ENCODE measurements at places on chromosomes 1 and 21.

- DNase-seq: no peak
These were observed 88.6 kb upstream of the PLXNA2 start for GRCh38 chr1:208332774-208333126.

- DNase-seq: no peak
These were observed 36.0 kb upstream of the DISC1 start for GRCh38 chr1:231590453-231591198.

GRCh38 chr1:172760121-172760520 lies 101.2 kb downstream of the FASLG start:
- no peak for DNase-seq

- DNase-seq: no peak
These were observed 48.8 kb downstream of the DUSP10 start for GRCh38 chr1:221693087-221693486.

GRCh38 chr21:34687745-34688144 lies 19.0 kb downstream of the CLIC6 start:
- DNase-seq: no peak

DNA sequence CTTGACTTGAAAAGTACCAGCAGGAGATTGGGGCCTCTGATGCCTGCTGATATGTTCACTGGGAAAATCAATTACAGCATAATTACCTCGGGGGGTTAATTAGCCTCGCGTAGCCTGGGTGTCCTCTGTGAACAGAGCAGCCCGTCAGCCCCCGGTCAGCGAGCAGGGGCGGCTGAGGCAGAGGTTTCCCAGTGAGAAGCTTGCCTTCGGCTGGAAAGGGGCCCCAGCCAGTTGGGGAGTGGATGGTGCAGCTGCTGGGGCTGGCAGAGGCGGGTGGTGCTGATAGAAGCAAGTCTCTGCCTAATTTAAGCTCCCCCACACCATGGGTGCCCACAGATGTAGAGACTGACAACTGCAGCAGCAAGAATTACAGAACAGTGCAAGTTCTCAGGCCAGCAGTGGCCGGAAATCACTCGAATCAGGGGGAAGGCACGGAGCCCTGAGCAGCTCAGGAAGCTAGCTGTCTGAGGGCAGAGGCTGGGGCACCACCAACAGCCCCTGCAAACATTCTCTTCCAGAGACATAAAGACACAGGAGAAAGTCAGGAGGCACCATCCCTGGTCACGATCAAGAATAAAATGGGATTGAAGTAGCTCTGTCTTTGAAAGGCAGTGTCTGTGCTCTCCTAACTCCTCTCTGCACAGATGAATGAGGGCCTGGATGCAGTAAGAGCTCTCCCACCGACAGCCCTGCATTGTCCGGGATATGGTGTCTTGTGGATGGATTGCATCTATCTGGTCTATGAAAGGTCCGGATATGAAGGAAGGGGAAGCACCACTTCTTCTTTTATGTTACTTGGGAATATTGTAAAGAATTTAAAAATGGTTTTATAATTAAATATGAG lies 166.5 kb upstream of the CD34 start:
- DNase-seq: no peak

DNA sequence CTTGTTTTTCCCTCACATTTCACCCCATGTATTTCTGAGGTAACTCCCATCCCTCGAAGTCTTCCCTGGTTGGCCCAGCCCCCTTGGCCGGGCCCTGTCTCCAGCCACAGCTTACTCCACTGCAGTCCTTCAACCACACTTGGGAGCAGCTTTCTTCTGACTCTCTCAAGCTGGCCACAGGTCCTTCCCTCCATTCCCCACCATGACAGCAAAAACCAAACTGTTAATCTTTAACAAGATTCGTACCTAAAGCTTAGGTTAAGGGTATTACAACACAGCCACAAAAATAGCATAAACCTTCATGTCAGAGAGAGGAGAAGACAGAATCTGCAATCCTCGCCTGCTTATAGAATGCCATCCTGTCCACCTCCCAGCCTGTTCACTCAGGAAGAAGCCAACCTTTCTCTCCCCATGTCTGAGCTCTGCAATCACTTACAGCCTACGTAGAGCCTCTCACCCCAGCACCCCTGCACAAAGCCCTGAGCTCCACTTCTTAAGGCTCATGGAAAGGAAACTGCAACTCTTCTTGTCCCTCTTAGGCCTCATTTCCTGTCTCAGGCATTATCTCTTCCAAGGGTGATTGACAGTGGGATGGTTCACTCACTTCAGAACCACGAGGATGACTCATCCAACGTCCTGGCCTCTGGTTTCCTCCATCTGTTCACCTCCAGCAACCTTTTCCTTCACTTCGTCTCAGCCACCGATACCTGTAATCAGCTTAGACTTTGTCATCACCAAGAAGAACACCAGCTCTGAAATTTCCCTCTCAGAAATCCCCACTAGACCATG lies 72.8 kb downstream of the CD2 start:
- DNase-seq: peak; percentile 53

DNA sequence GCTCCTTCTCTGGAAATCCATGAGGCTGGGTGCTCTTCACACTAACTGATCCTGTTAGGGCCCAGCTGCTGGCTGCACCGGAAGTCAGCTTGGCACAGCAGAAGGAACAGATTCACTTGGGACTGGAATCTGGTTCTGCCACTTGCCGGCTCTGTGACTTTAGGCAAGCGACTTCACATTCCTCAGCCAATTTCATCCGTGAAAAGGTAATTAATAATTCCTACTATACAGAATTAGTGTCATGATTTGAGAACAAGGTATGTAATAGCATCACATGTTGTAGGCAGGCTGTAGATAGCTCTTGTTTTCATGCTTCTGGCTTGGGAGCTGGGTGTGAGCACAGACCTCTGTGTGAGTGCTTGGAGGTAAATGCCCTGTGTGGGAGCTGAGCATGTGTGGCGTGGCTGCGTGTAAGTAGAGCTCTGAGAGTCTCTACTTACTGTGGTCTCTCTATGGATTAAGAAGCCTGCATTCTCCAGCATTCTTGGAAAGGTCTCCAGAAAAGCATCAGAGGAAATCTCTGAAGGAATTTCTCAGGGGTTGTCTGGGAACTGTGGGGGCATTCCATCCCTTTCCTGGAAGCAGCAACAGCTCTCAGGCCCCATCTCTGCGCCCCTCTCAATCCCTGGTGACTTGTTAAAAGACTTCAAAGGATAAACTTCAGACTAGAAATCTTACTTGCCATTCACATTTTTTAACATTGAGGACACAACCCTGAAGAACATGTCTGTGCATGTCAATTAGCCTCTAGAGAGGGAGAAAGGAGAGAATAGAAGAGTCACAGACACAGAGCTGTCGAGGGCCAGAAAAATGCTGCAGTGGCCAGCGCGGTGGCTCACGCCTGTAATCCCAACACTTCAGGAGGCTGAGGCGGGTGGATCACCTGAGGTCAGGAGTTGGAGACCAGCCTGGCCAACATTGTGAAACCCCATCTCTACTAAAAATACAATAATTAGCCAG lies 47.7 kb upstream of the PPM1J start:
- DNase-seq: no peak

DNA sequence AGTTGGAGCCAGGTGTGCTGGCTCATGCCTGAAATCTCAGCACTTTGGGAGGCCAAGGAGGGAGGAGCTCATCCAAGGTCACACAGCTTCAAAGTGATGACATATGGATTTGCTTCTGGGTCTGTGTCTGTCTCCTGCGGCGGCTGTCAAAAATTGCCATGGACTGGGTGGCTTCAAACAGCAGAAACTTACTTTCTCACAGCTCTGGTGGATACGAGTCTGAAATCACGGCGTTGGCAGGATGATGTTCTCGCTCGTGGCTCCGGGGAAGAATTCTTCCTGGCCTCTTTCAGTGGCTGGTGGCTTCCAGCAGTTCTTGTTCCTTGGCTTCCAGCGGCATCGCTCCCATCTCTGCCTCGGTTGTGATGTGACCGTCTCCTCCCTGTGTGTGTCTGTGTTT lies 314.8 kb upstream of the C1orf174 start:
- DNase-seq: no peak

DNA sequence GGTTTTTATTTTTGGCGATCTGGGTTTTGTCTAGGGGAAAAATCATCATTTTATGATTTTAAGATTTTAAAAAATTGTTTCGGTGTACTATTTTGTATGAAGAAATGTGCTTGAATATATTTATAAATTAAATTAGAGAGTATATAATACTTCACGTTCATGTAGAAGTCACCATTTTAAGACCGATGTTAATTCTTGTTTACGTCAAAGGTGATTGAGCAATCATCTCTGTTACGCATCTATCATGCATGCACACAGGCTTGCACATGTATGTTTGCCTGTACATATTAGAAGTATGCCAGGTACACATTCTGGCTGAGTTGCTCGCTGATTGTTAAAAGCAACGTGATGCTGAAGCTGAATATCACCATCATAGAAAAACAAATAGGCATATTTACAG lies 54.7 kb downstream of the DYRK1A start:
- DNase-seq: no peak

- DNase-seq: no peak
These were observed 413.4 kb downstream of the CAMTA1 start for GRCh38 chr1:7198664-7199063.

- no peak for DNase-seq
These were observed 174.2 kb downstream of the RRAGC start for GRCh38 chr1:38685388-38685787.

GRCh38 chr1:40047769-40048168 lies 7.2 kb downstream of the CAP1 start:
- no peak for DNase-seq

DNA sequence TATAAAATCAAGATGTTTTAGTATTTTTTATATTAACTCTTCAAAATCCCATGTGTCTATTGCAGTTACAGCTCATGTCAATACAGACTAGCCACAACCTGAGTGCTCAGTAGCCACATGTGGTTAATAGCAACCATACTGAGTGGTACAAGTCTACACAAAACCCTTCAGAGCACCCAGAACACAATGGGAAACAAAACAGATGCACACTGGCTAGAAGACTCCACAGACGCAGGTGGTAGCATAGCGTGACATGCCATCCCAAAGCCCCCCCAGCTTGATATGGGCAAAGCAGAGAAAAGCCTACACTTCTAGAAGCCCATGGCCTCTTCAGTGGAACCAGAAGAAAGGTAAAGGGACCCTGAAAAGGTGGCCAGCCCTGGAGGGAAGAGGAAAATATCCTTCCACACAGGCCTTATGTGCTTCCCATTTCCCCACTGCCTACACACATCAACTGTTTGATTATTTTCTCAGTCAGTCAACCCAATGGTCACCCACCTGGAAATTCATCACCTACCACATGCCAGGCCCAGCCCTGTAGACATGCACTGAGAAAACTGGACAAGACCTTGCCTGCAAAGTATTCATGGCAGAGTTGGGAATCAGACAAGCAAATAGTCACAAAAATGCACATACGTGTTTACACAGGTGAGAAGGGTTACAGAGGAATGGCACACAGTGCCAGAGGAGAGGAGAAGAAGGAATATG lies 175.0 kb downstream of the VAV3 start:
- no peak for DNase-seq

- no peak for DNase-seq
These were observed 53.9 kb downstream of the PRDX6 start for GRCh38 chr1:173530795-173531693.

- peak; percentile 50 for DNase-seq
These were observed 4.5 kb downstream of the C1orf232 start for GRCh38 chr1:26164036-26164860.

DNA sequence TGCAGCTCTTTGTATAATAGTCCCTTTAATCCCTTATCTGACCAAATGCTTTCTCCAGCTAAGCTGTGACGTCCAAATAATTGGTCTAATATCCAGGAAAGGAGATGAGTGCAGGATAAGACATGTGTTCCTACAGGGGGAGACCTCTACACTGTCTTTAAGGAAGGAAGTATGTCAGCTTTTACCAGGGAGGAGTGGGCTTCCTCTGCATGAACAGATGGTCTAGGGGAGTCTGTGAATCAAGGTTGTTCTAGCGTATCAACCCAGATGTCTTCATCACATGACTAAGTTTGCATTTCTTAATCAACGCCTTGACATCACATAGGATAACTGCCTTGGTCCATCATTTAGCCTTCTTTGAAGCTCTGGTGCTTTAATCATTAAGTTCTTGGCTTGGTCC lies 528.2 kb downstream of the MRPL39 start:
- DNase-seq: no peak

- DNase-seq: no peak
These were observed 13.7 kb upstream of the LBR start for GRCh38 chr1:225441314-225442122.

DNA sequence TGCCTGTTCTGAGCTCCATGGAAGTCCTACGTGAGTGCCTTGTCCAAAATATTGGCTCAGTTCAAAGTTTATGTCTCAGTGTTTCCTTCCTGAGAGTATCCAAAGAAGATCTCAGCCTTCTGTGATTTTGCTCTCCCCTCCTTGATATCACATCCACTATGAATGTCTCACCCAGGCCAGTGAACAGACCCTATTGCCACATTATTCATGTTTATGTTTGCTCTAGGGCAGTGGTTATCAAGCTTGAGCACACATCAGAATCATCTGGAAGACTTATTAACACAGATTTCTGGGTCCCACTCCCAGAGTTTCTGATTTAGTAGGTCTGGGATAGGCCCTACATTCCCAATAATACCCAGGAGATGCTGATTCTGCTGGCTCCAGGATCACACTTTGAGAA lies 145.0 kb upstream of the FGGY start:
- no peak for DNase-seq

- DNase-seq: peak; percentile 29
These were observed 156.0 kb downstream of the RERE start for GRCh38 chr1:8661185-8662110.

- no peak for DNase-seq
These were observed 70.4 kb upstream of the LYST start for GRCh38 chr1:235937123-235937522.

DNA sequence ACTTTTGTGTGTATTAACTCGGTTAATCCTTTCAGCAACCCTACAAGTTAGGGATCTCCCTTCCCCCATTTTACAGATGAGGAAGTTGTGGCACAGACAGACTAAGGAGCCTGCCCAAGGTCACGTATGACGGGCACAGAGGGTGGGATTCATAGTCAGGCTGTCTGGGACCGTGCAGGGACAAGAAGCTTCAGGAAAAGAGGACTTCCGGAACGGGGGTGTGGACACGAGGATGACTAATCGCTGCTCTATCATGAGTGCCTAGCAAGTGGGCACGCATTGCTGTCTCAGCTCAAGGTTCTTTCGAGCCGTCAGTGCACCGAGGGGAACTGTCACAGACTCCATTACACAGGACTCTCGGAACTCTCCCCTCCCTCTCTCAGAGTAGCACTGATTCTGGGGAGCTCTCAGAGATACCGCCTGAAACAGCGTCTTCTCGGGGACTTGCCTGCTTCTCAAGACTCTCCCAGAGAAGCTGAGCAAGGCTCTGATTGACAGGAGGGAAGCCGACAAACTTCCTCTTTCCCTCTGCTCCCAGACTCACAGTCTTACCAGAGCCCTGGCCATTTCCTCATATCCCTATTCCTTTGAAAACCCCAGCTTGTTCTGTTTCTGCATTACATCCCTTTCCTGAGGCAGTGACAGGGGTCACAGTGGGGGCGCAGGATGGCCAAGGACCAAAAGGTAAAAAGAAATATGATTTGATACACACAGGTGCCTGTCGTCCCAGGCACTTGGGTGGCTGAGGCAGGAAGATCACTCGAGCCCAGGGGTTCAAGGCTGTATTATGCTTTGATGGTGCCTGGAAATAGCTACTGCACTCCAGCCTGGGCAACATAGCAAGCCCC lies 14.4 kb downstream of the FHAD1 start:
- no peak for DNase-seq
